CD4-positive, alpha-beta memory T cell (primary cell): ENCODE measurements at places on chromosomes 11 and 22. TPM values are rescaled to one million over a fixed set of nuclear protein-coding genes. Genes with fewer than 3 reads are reported as not detected.

The GPR152 gene
- total RNA-seq: not detected

The ZNF214 gene
- not detected for total RNA-seq

The GGT5 gene
- total RNA-seq: not detected

The SAA4 gene
- not detected for total RNA-seq

The GGTLC3 gene
- total RNA-seq: not detected

The DCDC1 gene
- 0.17 TPM for total RNA-seq

The THAP12 gene
- 53.7 TPM for total RNA-seq

The GRK2 gene
- 310 TPM for total RNA-seq

The CAVIN3 gene
- 0.36 TPM for total RNA-seq

The OR51B4 gene
- total RNA-seq: not detected

The TBX10 gene
- total RNA-seq: not detected

The BTG4 gene
- not detected for total RNA-seq

The ZNF195 gene
- 35.8 TPM for total RNA-seq

The FGF19 gene
- not detected for total RNA-seq

The TRIM64C gene
- not detected for total RNA-seq

The HBG1 gene
- not detected for total RNA-seq
